ENCODE measurements at places on chromosomes 2 and 18. TPM values are rescaled to one million over a fixed set of nuclear protein-coding genes. Genes with fewer than 3 reads are reported as not detected.

Gene MEP1B
- total RNA-seq = not detected

Gene NXPH2
- not detected for total RNA-seq

Gene RAPH1
- total RNA-seq = 9.4 TPM

Gene IL37
- total RNA-seq = not detected

Gene CCDC74A
- 12.1 TPM for total RNA-seq

Gene CPO
- not detected for total RNA-seq

Gene ANO7
- 0.79 TPM for total RNA-seq

All from airway epithelial cell (primary cell).